ENCODE measurements at places on chromosomes 11 and 22. TPM values are rescaled to one million over a fixed set of nuclear protein-coding genes. Genes with fewer than 3 reads are reported as not detected.

The ACTN3 gene
- total RNA-seq = 42.0 TPM

The ADAMTS15 gene
- not detected for total RNA-seq

The L3MBTL2 gene
- 53.1 TPM for total RNA-seq

The GLB1L2 gene
- total RNA-seq = 9.8 TPM

The TANGO2 gene
- 19.0 TPM for total RNA-seq

The NOX4 gene
- total RNA-seq = not detected

The TMPRSS6 gene
- total RNA-seq = not detected

The MS4A15 gene
- total RNA-seq = not detected

The KRTAP5-8 gene
- total RNA-seq = not detected

The RIMBP3C gene
- 0.49 TPM for total RNA-seq

The SIK2 gene
- total RNA-seq = 53.1 TPM

DNA sequence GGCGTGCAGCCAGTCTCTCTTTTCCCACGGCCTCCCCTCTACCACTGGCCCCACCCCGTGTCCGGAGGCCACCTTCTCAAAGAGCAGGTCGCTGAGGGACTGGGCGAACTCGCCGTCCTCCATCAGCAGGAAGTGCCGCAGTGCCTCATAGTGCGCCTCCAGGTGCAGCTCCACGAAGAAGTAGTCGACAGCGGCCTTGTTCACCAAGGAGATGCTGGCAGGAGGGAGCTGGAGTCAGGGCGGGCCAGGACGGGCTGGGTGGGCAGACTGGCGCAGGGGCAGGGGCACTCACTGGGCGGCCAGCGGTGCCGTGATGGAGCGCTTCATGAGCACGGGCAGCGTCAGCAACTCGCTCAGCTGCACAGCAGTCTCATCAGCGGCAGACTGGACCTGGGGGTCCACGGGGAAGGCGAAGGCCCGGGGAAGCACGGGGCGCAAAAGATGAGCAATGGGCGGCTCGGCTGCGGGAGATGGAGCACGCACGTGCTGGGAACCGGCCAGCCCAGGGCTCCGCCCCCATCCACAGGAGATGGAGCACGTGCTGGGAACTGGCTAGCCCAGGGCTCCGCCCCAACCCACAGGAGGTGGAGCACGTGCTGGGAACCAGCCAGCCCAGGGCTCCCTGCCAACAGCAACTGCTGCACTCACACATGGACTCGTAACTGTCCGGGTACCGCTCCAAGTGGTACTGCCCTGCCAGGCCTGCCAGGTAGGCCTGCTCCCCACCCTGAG, 18.4 kb downstream of the SELENOO start:
- peak; percentile 67 for DNase-seq

GRCh38 chr11:94417386-94417987, 16.3 kb upstream of the GPR83 start:
- peak; percentile 74 for DNase-seq

DNA sequence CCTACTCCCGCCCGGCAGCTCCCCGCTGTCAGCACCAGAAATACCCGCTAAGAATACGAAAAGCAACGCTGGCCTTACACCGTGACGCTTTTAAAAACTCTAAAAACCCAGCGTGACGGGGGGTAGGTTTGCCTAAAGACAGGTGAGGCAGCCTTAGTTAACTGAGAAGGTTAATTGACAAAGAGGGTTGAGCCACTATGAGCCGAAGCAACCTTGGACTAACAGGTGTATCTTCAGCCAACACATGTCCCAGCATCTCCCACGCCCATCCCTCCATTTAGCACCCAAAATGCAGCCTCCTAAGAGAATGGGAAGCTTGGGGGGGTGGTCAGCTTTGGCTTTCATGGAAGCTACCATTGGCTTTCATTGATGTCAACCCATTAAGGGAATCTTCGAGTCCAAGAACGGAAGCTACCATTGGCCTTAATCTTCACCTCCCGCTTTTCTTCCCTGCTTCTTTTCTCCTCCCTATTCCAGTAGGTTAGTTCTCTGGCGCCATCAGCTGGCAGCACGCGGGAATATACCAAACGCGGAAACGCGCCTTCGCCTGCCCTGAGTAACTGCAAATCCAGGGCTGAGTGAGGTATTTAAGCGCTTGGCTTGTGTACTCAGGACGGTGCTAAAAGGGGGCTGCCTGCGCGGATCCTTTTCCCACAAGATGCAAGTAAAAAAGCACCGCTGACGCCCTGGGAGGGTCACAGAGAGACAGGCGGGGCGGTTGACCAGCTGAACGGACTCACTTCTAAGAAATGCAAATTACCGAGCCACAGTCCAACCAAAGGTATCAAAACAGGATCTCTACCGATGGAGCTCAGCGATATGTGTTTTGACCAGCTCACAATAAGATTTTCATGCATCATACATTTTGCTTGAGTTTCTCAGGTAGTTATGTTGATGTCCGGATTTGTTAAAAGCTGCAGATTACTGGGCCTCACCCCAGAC, 38.5 kb upstream of the GLYATL1 start:
- peak; percentile 45 for DNase-seq

GRCh38 chr11:12075822-12076821, 34.3 kb upstream of the MICAL2 start:
- DNase-seq = peak; percentile 90

DNA sequence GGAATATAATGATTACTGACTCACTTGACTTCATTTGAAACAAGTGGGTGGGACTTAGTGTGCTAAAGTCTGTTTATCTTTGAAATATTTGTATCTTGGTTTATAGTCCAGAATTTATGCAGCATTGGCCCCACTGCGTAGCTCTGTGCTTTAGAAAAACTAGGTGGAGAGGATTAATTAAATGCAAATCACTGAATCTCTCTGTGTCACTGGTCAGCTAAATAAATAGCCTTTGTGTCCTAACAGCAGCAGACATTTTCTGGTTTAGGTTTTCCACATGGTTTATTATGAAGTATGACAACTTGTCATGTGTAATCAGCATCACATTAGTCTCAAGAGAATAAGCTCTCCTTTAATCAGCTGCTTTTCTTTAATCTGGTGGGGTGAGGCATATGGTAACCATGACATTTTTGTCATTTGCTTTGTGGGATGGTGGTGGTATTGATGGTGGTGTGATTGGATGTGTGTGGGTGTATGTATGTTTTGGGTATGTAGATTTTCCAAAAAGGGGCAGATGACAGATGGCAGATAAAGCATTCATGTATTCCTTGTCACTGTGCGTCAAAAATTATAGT, 33.9 kb downstream of the BCL2L13 start:
- peak; percentile 97 for DNase-seq

DNA sequence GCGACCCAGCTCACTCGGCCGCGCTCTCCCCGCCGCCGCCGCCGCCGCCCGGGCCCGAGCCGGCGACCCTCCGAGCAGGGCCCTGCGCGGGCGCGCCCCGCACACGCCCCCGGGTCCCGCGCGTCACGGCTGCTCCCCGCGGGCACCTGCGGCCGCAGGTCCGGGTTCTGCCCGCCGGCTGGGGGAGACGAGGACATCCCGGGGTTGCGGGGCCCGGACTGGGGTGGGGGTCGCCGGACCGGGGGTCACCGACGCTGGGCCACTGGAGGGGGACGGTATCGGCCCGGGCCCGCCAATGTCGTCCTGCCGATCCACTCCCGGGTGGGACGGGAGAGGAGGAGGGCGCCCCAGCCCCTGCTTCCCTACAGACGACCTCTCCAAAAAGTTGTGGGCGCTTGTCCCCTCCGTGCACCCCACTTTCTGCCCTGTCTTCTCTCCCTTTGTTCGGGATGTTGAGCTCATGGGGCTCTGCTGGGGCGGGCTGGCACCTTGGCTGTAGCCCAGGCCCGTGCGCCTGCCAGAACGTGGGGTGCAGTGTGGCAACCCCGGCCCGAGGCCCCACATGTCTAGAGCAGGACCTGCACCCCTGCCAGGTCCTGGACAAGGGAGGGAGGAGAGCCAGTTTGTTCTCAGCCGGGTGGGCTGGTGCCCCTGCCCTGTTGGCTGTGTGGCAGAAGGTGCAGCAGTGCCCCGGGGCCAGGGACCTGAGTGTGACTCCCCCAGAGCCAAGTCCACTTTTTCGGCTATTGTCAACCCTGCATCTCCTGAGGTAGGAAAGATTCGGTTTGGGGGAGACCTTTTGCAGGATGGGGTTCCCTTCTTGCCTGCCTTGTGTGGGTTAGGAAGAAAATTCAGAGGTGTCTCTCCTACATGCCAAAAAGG, 40.2 kb upstream of the CELSR1 start:
- peak; percentile 23 for DNase-seq

- DNase-seq = no peak
Measured at GRCh38 chr11:61027141-61027840, 55.8 kb downstream of the CD6 start.

GRCh38 chr11:67002921-67003411, 20.0 kb upstream of the SYT12 start:
- no peak for DNase-seq

GRCh38 chr11:96001037-96001436, 77.1 kb upstream of the MTMR2 start:
- peak; percentile 54 for DNase-seq

DNA sequence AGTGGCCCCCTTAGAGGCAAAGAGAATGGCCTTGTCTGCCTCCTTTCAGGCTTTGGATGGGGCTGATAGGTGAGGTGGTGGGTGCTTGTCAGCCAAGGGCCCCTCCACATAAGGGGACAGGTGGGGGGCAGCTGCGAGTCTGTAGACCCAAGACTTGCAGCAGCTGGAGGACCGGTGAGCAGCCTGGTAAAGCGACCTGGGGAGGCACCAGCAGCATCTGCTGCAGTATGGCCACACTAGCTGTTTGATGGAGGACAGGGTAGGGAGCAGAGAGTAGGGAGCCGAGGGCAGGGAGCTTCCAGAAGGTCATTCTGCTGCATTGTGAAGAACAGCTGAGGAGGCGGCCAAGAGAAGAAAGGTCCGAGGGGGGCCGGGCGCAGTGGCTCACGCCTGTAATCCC, 16.8 kb upstream of the MRTFA start:
- no peak for DNase-seq

- no peak for DNase-seq
Measured at GRCh38 chr22:49297871-49298721, 529.6 kb downstream of the BRD1 start.

DNA sequence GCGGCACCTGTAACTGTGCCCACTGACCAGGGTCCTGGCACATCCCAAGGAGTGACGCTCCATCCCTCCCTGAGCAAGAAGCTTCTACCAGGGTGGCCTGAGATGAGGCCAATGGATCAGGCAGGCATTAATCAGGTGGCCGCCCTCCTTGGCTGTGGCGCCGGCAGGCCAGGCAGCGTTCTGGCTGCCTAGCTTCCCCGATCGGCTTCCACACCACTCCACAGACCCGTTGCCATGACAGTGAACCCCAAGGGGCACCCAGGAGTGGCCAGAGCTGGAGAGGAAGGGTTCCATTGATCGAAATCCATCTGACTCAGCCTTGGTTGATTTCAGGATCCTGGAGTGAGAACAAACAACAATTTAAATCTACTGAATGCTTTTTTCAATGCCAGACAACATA, 20.5 kb downstream of the LRRC55 start:
- DNase-seq = no peak

GRCh38 chr11:112085822-112086421, 634 bp downstream of the TIMM8B start:
- no peak for DNase-seq

DNA sequence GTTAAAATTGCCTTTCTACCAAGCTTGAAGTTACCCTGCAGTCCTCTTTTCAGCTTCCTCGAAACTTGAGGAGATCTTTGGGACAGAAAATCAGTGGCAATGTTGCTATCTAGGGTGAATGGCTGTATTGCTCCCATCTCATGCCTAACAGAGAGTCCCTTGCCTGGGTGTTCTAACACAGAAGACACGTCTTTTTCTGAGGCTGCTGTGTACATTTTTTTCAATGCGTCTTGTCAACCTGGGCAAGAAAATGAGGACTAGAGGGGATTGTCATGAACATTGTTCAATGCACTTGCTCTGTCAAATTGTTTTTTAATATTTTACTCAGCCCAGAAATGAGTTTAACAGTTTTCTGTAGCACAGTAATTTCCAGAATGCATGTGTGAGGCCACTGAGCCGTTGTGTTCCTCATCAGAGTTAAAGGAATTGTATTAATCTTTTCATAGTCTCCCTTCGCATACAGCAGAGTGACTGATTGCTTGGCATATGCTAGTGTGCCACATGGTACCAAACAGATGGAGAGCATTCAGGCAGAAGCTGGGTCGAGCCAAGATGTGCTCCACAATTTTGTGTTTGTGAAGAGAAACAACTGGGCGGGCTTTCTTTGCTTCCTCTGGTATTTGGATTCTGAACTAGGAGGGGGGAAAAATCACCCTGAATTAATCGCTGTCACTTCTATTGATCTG, 86.0 kb downstream of the CASP12 start:
- peak; percentile 97 for DNase-seq

DNA sequence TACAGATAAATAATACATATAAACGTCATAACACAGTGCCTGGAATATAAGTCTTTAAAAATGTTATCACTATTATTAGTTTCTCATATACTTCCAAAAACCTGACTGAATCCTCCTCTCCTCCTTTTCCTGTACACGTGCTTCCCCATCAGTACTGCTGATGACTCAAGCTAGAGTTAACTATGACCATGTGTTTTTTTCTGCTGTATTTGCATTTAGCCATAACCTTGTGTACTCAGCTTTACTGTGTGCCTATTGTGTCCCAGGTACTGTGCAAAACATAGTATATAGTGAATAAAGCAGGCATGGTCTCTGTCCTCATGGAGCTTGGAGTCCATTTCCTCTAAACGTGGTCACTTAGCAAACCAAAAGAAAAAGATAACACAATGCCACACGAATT, 56.5 kb upstream of the ARHGAP32 start:
- no peak for DNase-seq

DNA sequence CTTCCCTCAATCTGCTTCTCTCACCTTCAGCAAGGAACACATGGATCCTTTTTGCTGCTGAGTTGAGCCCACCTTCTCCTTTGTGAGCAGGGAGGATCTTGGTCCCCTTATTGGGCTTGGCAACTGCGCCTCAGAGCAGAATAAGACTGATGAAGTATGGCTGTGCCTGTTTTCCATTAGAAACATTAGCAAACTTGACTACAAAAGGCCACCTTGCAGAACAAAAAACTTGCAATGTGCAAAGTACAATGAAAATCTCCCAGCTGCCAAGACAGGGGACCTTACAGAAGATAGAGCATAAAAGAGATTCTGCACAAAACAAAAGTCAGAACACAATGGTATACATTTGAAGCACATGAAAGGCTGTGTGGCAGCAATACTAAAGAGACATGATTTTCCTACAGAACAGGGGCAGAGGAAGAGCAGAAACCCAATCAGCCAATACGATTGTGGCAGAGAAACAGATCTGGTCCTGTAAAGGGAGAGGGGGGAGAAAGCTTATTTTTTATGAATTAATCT, 173.5 kb upstream of the SNX19 start:
- no peak for DNase-seq

DNA sequence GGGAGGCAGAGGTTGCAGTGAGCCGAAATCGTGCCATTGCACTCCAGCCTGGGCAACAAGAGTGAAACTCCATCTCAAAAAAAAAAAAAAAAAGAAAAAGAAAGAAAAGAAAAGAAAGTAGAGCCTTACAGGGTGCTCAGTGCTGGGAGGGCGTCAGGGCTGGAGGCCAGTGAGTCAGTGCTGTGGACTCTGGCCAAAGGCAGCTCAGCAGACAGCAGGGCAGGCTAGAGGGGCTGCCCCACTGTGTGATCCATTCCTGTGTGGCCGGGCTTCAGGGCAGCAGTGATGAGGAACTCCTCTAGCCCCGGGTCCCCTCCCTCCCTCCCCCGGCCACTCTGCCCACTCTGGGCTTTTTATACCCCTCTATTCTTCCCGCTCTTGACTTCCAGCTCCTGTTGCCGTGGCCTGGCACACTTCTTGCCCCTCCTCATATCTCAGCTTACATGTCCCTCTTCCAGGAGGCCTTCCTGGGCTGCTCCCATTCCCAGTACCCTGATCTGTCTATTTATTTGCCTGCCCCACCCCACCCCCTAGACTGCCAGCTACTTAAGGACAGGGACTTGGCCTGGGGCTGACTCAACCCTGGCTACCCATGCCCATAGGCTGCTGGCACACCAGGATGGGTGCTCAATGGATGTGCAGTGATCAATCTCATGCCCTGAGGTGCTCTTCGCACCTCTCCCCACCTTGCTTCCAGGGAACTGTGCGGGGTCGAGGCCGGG, 10.1 kb downstream of the SYT12 start:
- DNase-seq = peak; percentile 67

Data from G401 (cell line).